ENCODE measurements at places on chromosomes 3 and 15. TPM values are rescaled to one million over a fixed set of nuclear protein-coding genes. Genes with fewer than 3 reads are reported as not detected.
A peak's percentile ranks its signal among the peaks of the same experiment; 100 is the strongest.

- no peak for DNase-seq
Observed at GRCh38 chr3:55526332-55527030, 39.4 kb upstream of the WNT5A start.

DNA sequence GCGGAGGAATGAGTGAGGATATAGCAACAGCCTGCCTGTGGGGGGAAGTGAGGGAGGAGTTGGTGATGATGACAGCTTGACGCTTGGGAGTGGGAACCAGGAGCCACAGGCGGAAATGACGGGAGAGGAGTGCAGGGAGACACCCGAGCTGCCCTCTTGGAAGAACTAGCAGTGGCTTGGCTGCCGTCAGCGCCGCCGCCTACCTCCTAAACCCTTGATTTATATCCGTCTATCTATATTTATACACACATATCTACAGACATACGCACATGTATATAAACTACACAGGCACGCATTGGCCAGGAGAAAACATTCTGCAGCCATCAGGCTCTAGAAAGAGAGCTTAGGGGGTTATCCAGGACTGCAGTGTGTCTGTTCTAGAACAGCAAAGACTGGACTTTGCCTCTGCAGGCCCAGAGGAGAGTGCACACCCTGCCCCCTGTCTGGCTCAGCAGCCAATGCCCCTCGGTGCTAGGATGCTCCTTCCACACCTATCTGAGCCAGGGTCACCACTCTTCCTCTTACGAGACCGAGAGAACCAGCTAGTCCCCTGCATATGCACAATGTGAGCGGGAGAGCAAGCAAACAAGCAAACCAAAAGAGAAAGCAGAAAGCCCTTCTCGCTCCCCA lies 45.3 kb upstream of the MAGEF1 start:
- peak; percentile 78 for DNase-seq

DNA sequence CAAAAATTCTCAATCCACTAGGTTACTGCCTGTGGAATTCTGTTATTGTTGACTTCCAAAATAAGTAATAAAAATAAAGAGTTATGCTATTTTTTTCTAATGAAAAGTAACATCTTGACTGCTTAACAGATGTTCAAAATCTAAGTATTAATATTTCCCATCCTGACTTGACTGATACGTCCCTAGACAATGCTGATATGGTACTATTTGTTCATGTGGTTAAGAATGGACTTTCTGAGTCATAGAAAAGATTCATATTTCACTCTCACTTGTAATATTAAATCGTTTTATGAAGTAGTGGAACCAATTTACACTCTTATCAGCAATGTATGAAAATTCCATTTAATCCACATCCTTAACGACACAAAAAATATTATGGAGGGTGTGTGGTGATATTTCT lies 104.8 kb upstream of the PLSCR5 start:
- no peak for DNase-seq

DNA sequence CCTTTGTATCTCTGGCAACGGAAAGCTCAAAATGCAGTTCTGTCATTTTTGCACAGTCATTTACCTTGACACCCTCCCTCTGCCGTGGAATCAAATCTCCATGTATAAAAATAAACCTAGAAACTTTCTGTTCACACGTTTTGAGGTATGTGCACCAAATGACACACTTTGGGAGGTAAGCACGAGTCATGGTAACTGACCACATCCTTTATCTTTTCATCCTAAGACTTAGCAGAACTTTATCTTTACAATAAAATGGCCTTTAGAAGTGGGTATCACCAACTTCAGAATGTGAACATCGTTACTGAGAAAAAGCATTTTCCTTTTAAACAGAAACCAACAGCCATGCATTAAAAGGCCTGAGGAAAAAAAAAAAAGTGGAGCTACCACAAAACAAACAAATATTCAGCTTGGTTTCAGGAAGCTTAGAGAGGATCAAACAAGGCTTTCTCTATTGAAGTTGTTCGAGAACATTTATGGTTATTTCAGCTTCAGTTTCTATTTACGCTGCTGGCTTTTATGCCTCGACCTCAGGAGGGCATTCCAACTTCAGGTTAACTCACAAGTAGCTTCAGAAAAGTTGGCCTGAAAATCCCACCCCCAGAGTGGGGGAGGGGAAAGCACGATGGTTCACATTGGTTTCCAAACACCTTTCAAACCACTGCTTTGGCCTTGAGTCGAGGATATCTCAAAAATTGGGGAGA lies 171.1 kb upstream of the ICE2 start:
- no peak for DNase-seq

GRCh38 chr3:11494131-11494916 lies 149.4 kb downstream of the VGLL4 start:
- no peak for DNase-seq

GRCh38 chr3:24829011-24829581 lies 334.4 kb upstream of the THRB start:
- no peak for DNase-seq

GRCh38 chr15:68809517-68809916 lies 11.2 kb downstream of the ANP32A start:
- no peak for DNase-seq

DNA sequence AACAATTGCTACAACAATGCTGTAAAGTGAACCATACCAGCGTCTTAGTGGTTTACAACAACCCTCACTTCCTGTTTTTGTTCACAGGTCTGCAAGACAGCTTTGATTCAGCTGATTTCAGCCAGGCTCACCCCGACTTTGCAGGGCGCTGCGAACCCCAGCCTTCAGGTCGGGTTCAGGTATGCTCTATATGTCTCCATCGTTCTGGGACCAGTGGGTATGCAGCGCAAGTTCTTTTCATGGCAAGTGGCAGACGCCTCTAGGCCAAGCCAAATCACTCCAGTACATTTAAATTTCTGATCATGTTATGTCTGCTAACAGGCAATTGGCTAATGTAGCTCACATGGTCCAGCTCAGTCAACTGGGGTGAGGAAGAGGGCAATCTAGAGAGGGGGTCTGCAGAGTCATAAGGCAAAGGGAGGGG lies 52.4 kb upstream of the RGMA start:
- no peak for DNase-seq

DNA sequence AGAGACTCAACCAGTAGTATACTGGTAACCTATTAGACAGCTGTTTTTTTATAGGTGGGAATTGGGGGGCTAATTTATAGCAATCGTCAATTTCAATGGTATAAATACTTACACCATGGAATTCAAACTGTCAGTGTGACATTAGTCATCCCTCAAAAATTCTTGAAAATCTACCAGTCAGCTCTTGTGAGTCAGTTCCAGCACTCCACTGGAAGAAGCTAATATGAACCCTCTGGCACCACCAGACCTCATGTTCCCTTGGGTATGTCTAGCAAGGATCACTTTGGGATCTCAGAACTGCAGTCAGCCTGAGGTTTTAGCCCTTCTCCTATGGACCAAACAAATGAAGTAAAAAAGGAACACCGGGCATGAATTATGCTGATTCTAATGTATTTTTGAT lies 11.8 kb upstream of the UACA start:
- DNase-seq = no peak

DNA sequence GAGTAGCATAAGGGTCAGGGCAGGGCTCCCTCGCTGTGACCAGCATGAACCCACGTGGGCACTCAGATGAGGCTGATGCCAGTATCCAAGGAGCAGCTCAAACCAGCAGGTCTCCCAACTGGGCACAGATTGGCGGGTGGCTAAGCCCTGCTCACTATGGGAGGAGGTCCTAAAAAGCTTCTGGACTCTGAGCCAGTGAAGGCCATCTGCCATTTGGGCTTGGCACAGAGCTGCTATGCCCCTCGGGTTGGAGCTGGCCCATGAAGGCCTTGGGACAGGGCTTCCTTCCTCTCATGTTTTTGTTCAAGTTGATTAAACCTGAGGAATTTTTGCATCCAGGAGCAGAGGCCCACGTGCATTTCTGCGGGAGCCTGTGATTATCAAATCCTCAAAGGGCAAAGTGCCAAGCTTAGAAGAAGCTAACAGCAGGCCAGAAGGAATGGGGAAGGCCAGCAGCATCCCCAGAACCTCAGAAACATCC lies 4.3 kb upstream of the STRA6 start:
- DNase-seq = no peak

GRCh38 chr3:35409991-35410390 lies 229.3 kb upstream of the ARPP21 start:
- no peak for DNase-seq

DNA sequence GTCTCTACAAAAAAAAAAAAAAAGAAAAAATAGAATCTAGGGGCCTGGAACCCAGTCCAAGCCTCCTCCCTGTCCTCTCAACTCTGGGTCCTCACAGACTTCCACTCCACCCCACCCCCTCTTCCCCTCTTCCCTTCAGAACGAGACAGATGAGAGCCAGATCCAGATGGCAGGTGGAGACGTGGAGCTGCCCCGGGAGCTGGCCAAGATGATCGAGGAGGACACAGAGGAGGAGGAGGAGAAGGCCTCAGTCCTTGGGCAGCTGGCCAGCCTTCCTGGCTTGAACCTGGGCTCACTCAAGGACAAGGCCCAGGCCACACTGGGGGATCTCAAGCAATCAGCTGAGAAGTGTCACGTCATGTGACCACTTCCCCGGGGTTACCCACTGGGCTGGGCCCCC lies 3.6 kb downstream of the CPLX3 start:
- no peak for DNase-seq

DNA sequence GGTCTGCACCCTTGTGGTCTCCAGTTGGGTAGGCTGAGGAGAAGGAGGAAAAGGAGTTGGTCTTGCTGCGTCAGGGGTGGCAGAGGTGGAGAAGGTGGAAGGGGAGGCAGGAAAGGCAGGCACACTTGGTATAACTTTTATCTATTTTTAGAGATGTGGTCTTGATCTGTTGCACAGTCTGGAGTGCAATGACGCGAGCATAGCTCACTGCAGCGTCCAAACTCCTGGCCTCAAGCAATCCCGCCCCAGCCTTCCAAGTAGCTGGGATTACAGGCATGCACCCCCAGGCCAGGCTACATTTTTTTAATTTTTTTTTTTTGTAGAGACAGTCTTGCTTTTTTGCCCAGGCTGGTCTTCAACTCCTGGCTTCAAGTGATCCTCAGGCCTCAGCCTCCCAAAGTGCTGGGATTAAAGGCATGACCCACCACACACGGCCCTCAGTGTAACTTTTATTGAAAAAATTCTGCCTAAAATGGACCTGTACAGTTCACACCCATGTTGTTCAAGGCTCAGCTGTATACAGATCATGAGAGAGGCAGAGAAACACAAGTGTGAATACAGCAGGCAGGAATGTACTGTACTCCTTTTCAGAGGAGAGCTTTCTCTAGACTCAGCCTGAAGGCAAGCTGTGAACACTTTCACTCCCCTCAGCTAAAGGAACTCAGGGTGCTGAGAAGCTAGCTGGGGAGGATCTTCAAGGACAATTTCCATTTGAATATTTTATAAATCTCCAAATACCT lies 2.1 kb upstream of the RHOV start:
- DNase-seq = no peak

DNA sequence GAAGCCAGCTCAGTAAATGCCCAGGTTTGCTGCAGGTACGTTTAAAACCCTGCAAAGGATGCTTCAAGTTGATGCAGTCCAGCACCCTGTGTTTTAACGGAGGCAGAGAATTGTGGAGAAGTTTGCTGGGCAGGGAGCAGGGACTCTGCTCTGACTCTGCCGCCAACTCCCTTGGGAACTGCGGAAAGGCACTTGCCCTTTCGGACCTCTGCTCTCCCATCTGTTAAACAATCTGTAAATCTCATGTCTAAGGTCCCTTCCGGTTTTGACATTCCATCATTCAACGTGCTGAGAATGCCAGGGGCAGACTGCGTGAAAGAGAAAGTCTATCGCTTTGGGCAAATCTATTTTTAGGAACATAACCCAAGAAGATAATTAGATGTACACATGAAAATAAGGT lies 184.5 kb downstream of the OPA1 start:
- DNase-seq = no peak

GRCh38 chr3:24201301-24201700 lies 256.2 kb downstream of the NR1D2 start:
- no peak for DNase-seq

- no peak for DNase-seq
Observed at GRCh38 chr3:177881351-177881750, 654.9 kb upstream of the KCNMB2 start.

DNA sequence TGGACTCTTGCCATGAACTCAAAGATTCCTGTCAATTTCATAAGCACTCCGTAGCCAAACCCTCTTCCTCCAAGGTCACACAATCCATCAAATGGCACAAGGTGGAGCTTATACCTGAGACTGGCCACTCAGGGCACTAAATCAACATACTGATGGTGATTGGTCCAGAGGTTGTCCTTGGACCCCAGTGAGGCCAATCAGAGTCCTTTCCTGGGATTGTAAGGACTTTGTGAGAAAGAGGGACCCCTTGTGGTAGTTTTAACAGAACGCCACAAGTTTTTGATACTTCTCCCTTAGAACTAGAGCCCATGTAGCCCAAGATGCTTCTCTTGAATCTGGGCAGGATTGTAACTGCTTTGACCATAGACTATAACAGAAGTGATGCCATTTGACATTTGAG lies 44.4 kb upstream of the LARS2 start:
- no peak for DNase-seq

DNA sequence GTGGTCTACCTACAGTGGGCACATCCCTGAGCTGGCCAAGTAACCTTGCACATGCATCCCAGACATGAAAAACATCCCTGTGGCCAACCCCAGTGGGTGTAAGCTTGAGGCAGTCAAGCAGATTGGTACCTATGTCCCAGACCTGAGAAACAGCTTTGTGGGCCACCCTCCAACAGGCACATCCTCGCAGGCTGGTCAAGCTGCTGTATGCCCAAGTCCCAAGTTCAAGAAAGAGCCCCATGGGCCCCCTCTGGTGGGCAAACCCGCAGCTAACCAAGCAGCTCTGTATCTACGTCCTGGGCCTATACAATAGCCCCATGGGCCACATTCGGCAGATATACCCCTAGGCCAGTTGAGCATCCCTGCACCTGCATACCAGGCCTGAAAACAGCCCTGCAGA lies 186.3 kb upstream of the GPR149 start:
- no peak for DNase-seq

NIPA2 gene
- 27.9 TPM for total RNA-seq

AGTR1 gene
- total RNA-seq = 7.1 TPM

CSPG5 gene
- total RNA-seq = not detected

STARD9 gene
- 22.8 TPM for total RNA-seq

Measured in uterus (tissue), 4 donors.